ENCODE measurements at places on chromosomes 11 and 22.

DNA sequence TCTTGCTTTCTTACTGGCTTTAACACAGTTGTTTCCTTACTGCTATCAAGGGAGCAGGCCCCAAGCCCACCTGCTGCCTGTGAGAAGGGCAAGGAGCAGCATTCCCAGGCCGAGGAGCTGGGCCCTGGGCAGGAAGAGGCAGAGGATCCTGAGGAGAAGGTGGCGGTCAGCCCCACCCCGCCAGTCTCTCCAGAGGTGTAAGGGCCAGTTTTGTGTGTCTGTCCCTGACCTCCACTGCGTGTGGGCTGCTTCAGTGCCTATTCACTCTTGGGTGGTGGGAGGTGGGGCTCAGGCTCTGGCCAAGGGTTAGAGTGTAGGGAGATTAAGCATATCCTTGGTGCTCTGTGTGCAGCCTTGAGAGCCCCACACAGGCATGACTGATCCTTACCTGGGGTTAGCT is 55.1 kb downstream of the CEP164 start:
- DNase-seq: no peak

DNA sequence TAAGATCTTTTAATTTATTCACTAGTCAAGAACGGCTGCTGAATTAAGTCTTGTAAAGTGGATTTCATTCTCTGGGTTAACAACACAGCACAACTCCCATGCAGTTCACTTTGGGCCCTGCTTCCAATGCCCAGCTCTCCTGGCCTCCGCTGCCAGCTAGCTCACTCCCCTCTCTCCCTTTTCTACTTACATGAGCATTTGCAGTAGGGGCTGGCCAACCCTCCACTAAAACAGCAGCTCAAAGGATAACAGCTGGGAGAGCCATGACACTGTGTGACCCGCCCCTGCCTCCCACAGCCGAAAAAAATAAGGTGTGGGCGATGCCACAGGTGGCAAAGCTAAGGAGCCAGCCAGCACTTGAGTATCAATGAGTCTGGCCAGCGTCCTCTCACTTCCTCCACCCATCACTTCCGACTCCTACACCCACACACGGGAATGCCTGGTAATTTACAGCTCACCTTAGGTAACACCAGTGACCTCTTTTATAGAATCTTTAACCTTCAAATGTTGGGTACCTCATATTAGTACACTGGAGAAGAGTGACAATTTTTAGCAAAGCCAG is 56.8 kb downstream of the DGCR2 start:
- no peak for DNase-seq

DNA sequence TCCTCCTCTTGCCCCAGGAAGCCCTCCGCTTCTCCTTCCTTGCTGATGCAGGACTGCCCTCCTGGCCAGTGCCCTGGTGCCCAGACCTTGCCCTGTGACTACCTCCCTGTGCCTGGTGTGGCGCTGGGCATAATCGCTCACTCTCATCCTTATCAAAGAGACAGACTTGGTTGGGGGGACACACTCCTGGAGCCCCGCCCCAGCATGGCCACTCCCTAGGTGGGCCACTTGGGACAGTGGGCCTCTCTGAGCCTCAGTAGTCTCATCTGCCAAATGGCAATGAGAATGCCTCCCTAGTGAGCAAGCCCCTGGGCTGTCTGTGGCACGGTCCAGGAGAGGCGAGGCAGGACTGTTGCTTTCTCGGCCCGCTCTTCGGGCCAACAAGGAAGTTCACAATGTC is 72.7 kb upstream of the TSPAN18 start:
- DNase-seq: no peak

GRCh38 chr22:27327497-27327896 is 474.1 kb downstream of the MN1 start:
- DNase-seq: no peak

GRCh38 chr11:70322666-70323065 is 52.2 kb downstream of the PPFIA1 start:
- no peak for DNase-seq

- DNase-seq: no peak
Observed at GRCh38 chr11:133531971-133532651, at the start of gene OPCML. OPCML (minus strand) TSS chr11:133532501.

All from 8988T (cell line).